ENCODE measurements at places on chromosomes 6 and 20.

- no peak for DNase-seq
Observed at GRCh38 chr6:167396068-167396658, 71.3 kb downstream of the TTLL2 start.

DNA sequence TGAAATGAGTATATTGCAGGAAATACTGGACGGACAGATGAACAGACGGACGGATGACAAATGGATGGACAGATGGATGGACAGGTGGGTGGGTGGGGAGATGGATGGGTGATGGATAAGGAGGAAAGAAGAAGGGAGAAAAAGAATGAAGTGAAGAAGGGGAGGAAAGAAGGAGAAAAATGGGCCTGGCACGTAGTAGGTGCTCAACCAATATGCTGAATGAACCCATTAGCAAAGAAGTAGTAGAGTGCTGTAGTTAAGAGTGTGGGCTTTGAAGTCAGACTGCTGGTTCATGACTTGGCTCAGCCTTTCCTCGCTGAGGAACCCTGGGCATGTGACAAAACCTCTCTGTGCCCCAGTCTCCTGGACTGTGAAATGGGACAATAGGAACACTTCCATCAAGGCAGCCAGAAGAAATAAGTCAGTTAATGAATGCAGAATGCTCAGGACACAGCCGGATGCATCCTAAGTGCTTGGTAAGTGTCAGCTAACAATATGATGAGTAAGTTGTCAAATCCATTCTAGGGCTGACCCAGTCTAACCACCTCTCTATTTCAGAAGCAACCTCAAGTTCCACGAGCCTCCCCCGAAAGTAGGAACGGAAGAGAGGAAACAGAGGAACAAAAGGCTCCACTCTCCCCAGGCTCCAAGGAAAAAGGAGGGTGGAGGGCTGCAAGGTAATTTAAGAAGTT is 37.9 kb downstream of the PREX1 start:
- DNase-seq, result no peak

- DNase-seq, result no peak
Observed at GRCh38 chr20:53149890-53150205, 177.7 kb downstream of the TSHZ2 start.

DNA sequence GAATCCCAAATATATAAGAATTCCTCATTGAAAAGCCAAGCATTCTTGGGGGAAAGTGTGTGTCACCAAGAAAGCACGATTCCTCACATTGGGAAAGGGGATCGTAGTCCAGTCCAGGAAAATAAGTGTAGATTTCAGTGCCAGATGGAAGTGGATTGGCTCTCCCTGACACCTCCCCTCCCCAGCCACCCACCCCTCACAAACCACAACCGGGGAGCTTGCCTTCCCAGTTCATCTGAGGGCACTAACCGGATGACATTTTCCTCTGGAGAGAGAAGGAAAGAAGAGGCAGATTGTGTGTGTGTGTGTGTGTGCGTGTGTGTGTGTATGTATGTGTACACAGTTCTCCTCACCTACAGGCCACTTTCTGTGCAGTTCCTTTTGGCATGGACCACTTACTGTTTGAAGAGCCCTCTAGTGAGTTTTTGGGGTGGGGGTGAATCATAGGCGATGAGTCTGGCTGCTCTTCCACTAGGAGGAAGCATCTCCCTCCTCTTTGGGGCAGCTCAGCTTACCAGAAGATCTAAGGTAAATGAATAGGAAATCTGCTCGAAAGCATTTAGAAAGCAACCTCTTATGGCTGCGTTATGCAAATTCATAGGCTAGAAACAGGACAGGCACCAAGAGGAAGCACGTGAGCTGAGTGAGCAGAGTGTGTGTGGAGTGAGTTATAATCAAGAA is 20.8 kb downstream of the DAAM2 start:
- peak; percentile 56 for DNase-seq

GRCh38 chr6:21075986-21076385 is 517.6 kb upstream of the SOX4 start:
- DNase-seq, result no peak

DNA sequence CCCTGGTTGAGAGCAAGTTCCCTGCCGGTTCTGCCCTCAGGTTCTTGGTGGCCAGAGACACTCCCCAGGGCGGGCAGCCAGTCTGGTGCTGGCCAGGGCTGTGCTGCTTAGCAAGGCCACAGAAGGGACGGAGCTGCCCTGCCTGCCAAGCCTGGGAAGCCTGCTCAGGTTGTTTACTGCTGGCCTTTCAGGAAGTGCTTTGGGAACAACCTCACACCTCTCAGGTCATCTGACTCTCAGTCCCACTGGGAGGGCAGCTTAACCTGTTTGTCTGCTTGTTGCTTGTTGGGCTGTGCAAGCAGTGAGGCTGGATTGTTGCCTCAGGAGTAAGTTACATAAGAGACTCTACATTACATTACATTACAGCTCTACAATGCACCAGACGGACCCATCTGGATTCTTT is 75.8 kb upstream of the AFDN start:
- DNase-seq, result no peak

GRCh38 chr6:2958776-2959175 is 12.6 kb downstream of the SERPINB6 start:
- no peak for DNase-seq

- DNase-seq, result no peak
Observed at GRCh38 chr6:20427856-20428255, 26.2 kb downstream of the E2F3 start.

- no peak for DNase-seq
Observed at GRCh38 chr6:128310451-128310850, 209.9 kb downstream of the PTPRK start.

DNA sequence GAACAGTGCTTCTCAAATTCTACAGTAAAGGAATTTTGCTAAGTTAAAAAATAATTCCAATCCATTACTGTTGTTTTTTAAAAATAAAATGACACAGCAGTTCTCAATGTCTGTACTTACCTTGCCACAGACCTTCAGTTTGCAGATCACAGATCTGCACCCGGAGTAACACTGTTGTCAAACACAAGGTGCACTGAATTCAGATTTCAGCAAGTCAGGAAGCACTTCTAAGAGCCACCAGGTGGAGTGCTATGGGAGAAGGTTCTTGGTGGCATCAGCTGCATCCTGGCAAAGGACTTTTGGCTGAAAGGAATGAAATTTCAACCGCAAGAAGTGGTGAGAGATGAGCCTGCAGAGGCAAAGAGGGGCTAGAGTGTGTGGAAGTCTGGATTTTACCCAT is 17.4 kb downstream of the RSPH4A start:
- DNase-seq, result no peak

- no peak for DNase-seq
Observed at GRCh38 chr6:83976871-83977270, 56.7 kb upstream of the MRAP2 start.

DNA sequence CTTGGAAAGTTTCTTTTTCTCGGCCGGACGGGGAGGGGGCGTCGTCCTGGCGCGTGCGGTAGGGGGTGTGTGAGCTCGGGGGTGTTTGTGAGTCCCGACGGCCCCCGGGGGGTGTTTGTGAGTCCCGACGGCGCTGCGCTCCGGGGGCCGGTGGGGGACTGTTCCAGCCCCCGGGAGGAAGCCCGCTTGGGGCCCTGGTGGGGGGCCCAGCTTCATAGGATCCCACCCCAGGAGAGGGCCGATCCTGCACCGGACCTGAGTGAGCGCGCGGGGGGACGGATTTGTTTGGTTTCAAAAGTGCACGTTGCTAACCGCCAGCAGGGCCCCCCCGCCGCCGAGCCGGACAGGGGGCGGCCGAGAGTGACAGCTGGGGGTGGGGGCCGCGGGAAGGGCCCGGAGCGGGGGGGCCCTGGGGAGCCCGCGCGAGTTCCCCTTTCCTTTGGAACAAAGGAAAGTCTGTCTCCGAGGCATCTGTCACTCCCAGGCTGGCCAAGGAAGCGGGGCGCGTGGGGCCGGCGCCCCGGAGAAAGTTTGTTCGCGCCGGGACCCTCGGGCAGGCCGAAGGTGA is 485 bp downstream of the TGIF2 start:
- no peak for DNase-seq

GRCh38 chr6:31272436-31272835 is 544 bp upstream of the HLA-C start:
- DNase-seq, result no peak

- no peak for DNase-seq
Observed at GRCh38 chr20:20864351-20865096, 152.1 kb upstream of the RALGAPA2 start.

GRCh38 chr6:154894902-154895301 is 100.2 kb upstream of the TIAM2 start:
- DNase-seq, result no peak
